ENCODE measurements at places on chromosomes 6 and 20.

DNA sequence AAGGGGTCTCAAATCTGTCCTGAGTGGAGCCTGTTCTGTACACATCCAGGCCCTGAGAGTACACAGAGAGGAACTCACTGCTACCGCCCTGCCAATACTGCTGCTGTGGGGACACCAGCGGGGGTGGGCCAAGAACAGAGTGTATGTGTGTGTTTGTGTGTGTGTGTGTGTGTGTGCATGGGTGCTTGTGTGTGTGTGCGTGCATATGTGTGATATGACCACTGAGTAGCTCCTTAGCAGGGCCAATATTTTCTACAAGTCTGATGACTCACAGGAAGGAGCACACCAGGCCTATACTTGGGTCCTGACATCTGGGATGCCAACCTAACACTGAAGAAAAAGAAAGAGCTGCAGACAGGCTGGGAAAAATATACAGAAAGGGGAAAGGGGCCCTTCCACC, 1.4 kb downstream of the RAET1E start:
- no peak for DNase-seq

- no peak for DNase-seq
These were observed 882 bp upstream of the FAM184A start for GRCh38 chr6:119079283-119079809.

GRCh38 chr6:155276638-155277037, 12.8 kb downstream of the CLDN20 start:
- DNase-seq, result no peak

- no peak for DNase-seq
These were observed 736.9 kb downstream of the QKI start for GRCh38 chr6:164151161-164152120.

DNA sequence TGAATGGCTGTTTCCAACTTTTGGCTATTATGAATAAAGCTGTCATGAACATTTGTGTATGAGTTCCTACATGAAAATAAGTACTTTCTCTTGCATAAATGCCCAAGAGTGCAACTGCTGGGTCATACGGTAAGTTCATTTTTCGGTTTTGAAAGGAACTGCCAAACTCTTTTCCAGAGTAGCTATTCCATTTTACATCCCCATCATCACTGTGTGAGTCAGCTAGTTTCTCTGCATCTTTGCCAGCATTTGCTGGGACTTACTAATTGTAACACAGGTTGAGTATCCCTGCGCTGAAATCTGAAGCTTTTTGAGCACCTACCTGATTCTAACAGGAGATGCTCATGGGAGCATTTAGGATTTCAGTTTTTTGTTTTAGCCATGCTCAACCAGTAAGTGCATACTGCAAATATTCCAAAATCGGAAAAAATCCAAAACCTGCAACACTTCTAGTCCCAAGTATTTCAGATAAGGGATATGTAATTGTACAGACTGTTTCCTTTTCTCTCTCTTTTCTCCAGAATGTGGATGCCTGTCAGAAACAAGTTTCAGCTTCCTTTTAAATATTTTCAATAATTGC, 118.4 kb downstream of the DTNBP1 start:
- no peak for DNase-seq

GRCh38 chr6:13883966-13884365, 40.8 kb upstream of the RNF182 start:
- DNase-seq, result no peak

DNA sequence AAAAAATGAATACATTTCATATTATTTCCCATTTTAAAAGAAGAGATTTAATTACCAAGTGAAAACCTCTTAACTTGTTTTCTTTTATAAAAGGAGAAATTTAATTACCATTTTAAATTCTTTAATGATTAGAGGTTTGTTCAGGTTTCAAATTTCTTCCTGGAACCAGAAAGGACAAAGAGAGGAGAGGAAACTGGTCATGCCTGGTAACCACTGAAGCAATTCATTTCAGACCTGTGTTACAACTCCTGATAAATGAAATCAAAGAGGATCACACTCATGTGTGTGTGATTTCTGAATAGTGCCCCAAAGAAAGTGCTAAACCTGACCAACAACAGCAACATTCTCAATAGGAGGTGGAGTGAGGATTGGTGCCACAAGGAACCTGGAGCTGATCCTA, 12.6 kb upstream of the SLPI start:
- no peak for DNase-seq

- DNase-seq, result no peak
These were observed 175.4 kb upstream of the FLRT3 start for GRCh38 chr20:14512839-14513238.

- DNase-seq, result no peak
These were observed 113.2 kb downstream of the ZDHHC14 start for GRCh38 chr6:157494132-157494710.

- DNase-seq, result peak; percentile 75
These were observed 19.9 kb downstream of the ZKSCAN8 start for GRCh38 chr6:28161410-28162079.

- DNase-seq, result no peak
These were observed 55.6 kb downstream of the KCNB1 start for GRCh38 chr20:49426873-49427272.

GRCh38 chr20:51889466-51889865, 87.1 kb upstream of the SALL4 start:
- no peak for DNase-seq

GRCh38 chr6:65088575-65088974, 618.5 kb downstream of the EYS start:
- no peak for DNase-seq

DNA sequence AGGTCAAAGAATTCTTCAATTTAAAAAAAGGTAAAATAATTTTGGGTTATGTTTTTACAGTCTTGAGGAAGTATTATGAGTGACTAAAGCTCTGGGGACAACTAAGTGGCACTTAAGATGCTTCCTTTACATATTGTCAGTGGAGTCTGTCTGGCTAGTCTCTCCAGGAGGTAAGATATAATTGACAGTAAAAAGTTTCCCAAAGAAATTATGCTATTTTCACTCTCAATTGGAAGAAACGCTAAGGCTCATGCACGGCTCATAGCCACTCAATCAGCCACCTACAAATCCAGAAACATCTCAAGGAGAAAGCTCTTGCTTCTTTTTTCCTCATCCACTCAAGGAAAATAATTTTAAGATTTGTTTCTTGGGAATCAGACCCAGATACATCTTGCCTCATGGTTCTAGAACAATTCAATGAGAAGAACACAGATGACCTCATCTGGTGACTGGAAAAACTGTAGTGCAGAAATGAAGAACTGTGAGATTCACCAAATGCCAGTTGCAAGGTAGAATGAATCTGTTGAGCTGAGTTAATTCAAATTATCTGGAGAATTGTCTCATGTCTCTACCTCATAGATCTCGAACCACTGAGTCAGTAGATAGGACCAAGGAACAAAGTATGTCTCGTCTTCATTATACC, 252.9 kb downstream of the TPBG start:
- DNase-seq, result no peak

- no peak for DNase-seq
These were observed 42.5 kb upstream of the ARMC2 start for GRCh38 chr6:108805611-108806167.

- no peak for DNase-seq
These were observed 218.3 kb downstream of the HTR1B start for GRCh38 chr6:77245026-77245425.

- DNase-seq, result no peak
These were observed 15.2 kb downstream of the RSPH4A start for GRCh38 chr6:116631379-116631990.

- DNase-seq, result no peak
These were observed 88.3 kb downstream of the FAM50B start for GRCh38 chr6:3937438-3937837.

DNA sequence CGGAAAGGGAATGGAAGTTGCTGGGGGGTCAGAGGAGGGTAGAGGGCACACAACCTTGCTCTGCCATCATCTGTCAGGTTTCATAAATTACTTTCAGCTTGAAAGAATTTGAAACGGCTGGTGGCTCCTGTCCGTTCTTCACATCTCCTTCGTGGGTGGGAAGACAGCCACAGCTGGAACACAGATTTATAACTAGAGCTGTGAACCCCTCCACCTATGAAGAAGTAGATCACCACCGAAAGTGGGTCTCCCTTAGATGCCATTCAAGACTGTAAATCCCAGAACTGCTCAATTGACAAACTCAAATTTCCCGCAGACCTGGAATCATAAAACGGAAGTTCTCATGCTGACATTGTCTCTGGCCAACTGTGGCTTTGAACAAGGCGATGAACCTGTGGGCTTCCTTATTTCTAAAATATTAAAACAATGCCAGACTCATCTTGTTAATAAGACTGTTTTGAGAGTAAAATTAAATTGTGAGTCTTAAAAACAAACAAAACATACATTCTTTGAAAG, 65.3 kb downstream of the BTBD3 start:
- no peak for DNase-seq

DNA sequence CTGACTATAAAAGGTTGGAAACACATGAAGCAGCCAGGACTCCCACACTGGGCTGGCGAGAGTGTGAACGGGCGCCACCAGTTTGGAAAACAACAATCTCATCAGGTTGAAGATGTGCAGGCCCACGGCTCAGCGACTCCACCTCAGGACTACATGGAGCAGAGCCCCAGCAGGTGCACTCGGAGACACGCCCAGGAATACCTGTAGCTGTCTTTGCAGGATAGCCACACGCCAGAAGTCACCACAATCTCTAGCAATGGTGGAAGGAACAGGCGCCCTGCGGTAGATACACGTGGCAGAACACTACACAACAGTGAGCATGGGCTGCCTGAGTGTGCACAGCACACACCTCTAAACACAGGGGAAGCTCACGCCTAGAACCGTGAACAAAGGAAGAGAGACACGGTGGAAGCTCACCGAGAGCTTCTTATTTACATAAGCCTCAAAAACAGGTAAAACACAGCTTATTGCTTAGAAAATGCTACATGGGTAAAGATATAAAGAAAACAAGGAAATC, 28.7 kb upstream of the RPS6KA2 start:
- no peak for DNase-seq

DNA sequence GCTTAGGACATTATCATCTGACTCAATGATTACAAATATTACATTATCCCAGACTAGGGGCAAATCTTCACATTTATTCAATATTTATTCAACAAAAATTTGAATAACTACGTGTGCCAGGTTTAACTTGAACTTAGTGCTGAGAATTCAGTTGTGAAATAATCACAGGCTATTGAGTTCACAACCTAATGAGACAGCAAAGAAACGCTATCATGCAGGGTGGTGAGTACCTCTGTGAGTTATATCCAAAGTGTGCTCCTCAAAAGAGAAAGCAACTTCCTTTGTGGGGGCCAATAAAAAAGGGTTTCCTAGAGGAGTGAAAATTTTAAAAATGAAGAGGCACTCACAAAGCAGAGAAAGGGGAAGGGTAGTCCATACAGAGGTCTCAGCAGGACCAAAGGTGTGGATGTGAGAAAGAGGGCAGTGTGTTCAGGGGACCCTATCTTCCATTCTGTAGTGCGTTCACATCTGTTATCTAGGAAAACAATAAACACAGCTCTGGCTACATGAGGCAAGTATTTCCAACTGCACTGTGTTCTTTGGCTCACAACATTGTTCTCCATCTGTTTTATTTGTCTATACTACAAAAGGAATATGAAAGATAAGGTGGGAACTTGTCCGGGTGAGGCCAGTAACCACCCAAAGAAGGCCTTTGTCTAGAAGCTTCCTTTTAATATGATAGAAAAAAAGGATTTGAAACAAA, 155.4 kb upstream of the MARCKS start:
- DNase-seq, result no peak

DNA sequence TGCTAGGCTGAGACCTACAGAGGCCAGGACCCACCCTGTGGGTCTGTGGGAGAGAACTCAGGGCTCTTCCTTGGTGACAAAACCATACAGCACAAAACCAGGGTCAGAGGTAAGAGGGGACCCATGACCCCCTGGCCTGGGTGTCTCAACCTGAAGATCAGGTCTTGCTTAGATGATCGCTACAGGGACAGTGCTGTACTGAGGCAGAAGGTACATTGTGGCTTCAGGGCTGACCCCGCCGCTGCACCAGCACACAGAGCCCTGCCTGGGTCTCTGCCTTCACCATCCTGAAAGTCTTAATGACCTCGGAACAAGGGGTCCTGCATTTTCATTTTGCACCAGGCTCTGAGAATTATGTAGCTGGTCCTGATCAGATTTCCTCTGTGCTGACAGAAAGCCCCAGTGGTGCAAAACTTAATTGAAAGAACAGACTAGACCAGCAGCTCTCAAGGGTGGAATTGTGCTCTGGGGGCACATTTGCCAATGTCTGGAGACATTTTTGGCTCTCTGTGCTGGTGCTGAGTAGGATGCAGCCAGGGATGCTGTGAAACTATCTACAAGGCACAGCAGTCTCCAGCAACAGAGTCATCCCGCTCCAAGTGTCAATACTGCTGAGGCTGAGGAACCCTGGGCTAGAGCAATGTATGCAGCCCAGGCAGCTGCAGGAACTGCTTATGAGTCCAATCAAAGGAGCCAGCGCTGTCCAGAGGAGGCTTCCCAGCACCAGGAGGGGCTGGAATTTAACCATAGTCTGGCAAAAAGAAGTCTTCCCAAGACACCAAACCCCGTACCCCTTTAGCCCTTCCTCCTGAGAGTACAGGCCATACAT, 254.9 kb downstream of the ERMARD start:
- DNase-seq, result no peak

DNA sequence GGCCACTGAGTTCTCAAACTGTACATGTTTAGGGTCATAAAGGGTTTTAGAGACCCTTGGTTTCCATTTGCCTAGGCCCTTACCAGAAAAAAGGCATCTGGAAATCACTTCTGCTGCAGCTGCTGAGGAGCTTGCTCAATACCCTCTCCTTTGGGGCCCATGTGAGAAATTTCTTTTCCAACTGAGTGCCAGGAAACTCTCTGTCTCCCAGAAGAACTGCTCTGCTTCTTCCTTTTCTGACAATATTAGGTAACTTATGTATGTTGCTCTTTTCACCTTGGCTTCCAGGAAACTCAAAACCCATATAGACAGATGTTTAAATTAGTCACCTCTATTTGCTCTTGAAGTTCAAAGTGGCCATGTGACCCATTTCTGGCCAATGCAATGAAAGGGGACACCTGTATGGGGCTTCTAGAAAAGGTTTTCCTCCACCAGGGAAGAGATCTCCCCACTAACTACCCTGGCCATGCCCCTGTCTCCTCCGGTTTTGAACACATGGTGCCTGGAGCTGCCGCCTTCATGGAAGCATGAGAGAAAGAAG, 121.6 kb downstream of the PREX1 start:
- no peak for DNase-seq

- no peak for DNase-seq
These were observed 45.1 kb upstream of the B4GALT5 start for GRCh38 chr20:49758781-49759180.

GRCh38 chr20:64230461-64231145, 24.9 kb upstream of the PCMTD2 start:
- no peak for DNase-seq

GRCh38 chr6:39059496-39060310, 11.1 kb downstream of the GLP1R start:
- DNase-seq, result no peak

DNA sequence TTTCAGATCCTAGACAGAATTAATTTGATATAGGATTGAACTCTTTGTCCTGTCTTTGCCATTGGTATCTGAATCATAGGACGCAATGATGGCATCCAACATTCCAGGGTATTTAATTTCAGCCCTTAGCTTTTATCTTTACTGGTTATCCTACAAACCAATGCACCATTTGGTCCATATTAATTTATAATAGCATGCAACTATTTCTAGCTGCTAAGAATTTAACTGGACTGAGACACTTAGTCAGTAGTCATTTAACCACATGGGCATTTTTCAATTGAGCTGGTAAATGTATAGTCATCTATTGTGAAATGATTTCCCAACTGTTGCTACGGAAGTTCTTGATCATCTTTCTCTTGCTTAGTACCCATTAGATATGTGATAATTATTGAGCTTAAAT, 141.1 kb downstream of the CD164 start:
- no peak for DNase-seq
